ENCODE measurements at places on chromosomes 1 and 21.
A peak's percentile ranks its signal among the peaks of the same experiment; 100 is the strongest.

DNA sequence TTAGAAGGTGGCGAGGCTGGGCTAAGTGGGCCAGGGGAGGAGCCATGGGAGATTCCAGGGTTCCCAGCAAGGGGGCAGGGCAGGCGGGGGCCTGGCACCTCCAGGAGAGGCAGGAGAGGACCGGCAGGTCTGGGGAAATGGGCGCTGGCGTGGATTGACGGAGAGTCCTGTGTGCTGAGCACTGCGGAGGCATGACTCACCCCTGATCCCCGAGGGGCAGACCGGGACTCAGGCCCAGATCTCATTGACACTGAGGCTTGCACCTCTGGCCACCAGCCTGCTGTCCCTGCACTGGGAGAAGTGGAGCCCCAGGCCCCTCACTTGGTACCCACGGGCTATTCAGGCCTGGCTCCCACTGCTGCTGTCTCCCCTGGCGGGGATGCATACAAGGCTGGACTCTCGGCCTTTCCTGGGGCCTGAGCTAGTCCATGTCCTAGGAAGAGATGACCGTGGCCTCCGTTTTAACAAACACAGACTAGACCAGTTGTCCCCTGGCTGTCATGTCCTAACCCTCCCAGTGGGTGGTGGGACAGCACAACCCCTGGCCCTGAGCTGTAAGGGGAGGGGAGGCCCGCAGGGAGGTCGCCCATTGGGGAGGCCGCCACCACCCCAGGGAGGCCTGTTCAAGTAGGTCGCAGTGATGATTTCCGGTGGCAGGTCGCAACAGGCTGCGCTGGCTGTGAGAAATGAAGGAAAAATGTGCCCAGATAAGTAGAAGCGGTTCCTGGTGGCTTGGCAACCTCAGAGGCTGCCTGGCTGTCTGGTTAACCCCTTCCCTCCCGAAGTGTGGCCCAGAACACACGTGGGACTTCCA is 39.7 kb downstream of the RIPK4 start:
- DNase-seq = peak; percentile 43

DNA sequence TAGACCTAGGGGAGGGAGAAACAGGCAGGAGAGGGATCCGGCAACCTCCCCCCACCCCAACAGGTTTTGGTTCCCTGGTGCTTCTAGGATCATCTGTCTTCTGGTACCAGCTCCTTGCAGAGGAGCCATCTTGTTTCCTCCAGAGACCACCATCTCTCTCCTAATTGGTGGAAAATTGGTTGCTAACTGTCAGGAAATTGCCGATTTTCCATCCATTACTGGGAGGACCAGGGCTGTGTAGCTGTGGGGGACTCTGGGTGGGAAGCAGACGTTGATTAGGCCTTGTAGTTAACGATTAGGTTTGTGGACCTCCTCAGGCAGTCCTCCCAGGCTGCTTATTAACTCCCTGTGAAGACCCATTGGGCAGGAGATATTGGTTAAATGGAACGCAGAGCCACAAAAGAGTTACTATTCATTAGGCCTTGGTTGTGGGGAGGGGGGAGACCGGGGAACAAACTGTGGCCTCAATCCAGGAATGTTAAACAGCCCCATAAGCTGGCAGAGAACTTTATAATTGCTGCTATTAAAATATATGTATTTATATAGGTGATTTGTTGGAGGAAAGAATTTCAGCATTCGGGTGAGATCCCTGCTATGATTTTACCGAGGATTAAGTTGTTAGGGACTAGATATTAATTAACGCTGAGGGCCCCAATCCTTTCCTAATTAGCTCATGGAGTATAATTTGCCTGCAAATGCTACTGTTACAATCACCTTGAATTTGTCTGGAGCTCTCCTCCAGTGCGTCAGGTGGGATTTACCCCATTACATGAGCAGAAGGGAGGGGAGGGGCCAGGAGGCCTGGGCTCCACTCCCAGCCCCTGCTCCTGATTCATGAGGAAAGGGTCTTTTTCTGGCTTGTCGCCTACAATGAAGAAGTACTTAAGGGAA is 61.2 kb upstream of the TRABD2B start:
- no peak for DNase-seq

DNA sequence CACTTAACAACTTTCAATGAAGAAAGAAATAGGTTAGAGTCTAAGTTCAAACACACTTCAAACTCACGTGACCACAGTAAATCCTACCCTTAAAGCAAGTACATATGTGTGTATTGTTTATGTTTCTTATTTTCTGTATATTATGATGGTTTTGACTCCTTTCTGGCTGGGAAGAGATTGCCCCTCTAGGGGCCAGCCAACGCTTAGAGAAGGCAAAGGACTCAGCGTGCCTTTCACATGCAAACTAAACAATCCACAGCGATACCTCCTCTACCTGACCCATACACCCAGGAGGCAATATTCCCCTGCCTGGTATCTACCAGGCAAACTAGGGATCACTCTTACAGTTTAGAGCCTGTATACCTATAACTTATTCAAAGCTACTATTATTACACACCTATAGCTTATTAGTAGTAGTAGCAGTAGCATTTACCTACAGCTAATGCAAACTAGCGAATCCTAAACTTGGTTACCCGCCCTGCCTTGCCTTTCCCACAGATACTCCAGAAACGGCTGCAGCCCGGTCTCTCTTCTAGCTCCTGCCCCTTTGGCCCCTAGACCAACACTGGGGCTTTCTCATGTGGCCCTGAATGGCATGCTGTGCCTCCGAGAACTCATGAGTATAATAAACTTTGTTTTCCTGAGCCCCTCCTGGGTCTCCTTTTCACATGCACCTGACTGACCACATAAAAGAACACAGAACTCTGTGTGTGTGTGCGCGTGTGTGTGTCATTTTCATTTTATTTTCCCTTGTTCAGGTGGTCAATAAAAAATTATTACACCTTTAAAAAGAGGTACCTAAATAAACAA is 14.0 kb downstream of the NRIP1 start:
- no peak for DNase-seq

DNA sequence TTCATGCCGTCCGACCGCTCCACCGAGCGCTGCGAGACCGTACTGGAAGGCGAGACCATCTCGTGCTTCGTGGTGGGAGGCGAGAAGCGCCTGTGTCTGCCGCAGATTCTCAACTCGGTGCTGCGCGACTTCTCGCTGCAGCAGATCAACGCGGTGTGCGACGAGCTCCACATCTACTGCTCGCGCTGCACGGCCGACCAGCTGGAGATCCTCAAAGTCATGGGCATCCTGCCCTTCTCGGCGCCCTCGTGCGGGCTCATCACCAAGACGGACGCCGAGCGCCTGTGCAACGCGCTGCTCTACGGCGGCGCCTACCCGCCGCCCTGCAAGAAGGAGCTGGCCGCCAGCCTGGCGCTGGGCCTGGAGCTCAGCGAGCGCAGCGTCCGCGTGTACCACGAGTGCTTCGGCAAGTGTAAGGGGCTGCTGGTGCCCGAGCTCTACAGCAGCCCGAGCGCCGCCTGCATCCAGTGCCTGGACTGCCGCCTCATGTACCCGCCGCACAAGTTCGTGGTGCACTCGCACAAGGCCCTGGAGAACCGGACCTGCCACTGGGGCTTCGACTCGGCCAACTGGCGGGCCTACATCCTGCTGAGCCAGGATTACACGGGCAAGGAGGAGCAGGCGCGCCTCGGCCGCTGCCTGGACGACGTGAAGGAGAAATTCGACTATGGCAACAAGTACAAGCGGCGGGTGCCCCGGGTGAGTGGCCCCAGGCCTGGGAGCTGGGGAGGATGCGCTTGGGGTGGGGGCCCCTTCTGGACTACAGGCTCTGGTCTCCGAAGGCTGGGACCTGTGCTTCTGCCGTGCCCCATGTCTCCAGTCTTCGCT is 1.1 kb downstream of the SKI start:
- DNase-seq = peak; percentile 53

GRCh38 chr1:8023995-8024313 is 2.2 kb downstream of the ERRFI1 start:
- no peak for DNase-seq

DNA sequence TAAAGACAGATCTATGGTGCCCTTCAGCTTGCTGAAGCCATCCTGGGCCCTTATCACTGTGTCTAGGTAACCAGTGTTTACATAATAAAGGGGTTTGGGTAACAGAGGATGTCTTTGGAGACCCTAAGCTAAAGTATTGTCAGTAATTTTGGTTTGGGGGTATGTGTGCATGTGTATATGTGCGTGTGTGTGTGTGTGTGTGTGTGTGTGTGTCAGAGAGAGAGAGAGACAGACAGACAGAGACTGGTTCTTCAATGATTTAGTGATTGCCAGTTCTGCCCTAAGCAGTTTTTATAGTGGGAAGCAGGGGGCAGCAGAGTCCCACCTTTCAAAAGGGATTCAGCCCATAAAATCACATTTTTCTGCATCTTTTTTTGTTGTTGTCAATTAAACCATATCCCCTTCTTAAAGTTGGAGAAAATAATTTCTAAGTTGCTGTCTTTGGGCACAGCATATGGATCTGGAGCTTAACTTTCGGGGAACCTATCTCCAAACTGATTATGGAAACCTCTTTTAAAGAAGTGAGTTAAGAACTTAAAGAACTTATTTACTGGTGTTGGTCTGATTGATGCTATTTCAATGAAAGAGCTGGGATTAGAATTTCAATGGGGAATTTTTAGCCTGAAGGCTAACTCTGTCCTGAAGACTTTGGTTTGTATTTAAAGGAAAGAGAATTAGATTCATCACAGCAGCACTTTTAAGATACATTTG is 51.1 kb downstream of the ZNF326 start:
- DNase-seq = no peak

DNA sequence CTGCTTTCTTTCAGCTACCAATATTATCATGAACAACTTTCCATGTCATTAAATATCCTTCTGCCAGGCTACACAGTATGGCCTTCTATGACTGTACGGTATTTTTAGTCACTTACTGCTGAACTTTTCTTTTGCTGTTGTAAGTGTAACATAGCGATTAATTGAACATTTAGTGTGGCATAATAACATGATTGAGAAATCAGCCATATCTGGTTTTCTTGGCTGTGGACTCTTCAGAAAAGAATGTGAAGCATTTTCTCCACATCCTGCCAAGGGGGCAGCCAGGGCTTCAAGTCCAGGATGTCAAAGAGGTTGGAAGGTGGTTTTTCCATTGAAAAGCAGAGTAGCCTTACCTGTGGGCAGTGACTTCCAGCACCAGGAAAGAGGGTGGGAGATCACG is 8.8 kb upstream of the AHCYL1 start:
- DNase-seq = no peak

GRCh38 chr1:224519874-224520273 is 85.3 kb upstream of the WDR26 start:
- no peak for DNase-seq

GRCh38 chr1:226551299-226551698 is 2.7 kb downstream of the STUM start:
- DNase-seq = peak; percentile 68

GRCh38 chr1:47901001-47901575 is 96.1 kb downstream of the TRABD2B start:
- DNase-seq = peak; percentile 47

DNA sequence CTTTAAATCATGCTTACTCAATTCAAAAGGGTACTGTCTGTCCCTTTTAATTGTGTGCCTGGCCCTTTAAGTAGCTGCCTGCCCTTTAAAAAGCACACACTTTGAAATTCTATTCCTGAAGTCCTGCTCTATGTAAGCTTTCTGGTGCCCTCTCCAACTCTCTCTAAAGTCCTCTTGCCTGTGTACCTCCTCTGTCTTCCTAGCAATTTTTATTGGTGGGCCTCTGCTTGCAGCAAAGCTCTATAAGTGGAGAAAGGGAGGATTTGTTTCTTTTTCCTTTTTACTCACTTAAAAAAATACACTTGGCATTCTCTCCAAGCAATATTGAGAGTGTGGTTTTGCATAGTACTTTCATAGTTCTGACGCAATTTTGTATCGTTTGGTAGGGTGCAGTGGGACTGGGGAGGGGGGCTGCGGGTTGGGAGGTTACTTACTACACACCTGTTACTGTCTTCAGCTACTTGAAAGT is 135.4 kb downstream of the LMO4 start:
- no peak for DNase-seq

DNA sequence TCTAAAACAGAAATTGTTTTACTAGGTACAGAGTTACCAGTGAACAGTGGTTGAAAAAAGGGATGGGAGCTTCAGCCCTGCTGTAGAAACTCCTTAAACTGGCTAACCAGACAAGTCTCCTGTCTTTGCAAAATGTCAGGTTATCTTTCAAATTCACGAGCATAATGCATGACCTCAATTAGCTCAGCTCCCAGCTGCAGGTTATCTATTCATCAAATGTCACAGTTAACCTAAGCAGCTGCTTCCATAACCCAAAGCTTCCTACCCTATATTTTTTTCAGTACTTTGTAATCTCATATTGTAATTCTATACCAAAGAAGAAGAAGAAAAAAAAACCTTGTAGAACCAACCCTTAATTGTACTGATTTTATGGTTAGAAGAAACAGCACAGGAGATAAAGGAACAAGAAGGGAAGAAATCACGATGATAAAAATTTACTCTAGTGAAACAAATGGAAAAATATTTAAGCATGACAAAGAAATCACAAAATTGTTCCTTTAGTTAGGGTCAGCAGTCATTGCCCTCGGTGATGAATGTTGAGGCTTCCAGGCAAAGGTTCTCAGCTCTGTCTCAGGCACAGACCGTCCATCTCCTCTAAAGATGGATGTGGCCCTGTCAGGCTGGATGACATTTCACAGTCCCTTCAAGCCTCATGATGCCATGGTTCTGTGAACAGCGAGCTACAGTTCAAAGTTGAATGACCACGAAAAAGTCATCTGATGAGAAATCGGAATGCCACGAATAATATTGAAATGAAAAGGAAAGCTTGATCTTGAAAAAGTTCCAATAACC is 95.9 kb downstream of the PLD5 start:
- peak; percentile 50 for DNase-seq

- no peak for DNase-seq
Observed at GRCh38 chr1:175875556-175875955, 132.2 kb upstream of the TNR start.

- DNase-seq = no peak
Observed at GRCh38 chr21:35475009-35475408, 425.9 kb upstream of the RUNX1 start.

DNA sequence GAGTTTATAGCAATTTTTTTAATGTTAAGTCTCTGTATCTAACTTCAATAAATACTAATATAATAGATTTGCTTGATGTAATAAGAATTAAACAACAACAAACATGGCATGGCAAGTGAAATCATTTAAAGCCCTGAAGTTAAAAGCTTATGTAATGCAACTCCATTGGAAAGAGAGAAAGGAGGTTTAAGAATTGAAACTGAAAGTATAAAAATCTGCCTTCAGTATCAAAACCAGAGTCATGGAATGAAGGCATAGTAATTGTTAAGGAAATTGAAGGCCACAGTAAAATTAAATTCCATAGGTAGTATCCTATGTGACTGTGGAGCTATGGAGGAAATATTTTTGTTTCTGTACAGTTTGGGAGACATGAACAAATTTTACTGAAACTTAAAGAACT is 55.1 kb downstream of the PRDX6 start:
- no peak for DNase-seq

- no peak for DNase-seq
Observed at GRCh38 chr1:4660917-4661594, 6.6 kb downstream of the AJAP1 start.

- peak; percentile 67 for DNase-seq
Observed at GRCh38 chr1:162070094-162070748, 730 bp downstream of the NOS1AP start.

GRCh38 chr1:57340334-57341070 is 83.4 kb downstream of the DAB1 start:
- DNase-seq = no peak

All from DMS153 (cell line).